ENCODE measurements at places on chromosomes 11 and 22.

- DNase-seq, result no peak
These were observed 93.8 kb upstream of the LMO1 start for GRCh38 chr11:8357505-8357888.

GRCh38 chr11:96309016-96309642 is 33.9 kb downstream of the MAML2 start:
- DNase-seq, result no peak

DNA sequence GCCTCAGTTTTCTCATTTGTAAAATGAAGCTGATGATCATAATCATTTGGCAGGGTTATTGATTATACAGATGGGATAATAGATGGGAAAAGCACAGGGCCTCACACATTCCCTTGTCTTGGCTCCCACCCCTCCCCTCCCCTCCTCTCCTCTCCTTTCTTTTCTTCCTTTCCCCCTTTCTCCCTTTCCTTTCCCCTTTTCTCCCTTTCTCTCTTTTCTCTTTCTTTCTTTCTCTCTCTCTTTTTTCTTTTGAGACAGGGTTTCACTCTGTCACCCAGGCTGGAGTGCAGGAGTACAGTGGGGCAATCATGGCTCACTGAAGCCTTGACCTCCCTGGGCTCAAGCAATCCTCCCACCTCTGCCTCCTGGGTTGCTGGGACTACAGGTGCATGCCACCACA is 161.0 kb upstream of the NARS2 start:
- DNase-seq, result no peak

DNA sequence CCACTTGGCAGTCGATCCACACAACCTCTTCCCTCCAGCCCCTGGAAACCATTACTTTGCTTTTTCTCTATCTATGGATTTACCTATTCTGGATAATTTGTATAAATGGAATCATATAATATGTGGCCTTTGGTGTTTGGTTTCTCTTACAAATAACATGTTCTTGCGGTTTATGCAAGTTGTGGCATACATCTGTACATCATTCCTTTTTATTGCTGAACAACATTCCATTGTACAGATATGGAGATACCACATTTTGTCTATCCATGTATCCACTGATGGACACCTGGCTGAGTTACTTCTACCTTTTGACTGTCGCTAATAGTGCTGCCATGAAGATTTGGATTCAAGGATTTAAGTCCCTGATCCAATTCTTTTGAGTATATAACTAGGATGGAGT is 25.1 kb downstream of the SMCO4 start:
- no peak for DNase-seq

DNA sequence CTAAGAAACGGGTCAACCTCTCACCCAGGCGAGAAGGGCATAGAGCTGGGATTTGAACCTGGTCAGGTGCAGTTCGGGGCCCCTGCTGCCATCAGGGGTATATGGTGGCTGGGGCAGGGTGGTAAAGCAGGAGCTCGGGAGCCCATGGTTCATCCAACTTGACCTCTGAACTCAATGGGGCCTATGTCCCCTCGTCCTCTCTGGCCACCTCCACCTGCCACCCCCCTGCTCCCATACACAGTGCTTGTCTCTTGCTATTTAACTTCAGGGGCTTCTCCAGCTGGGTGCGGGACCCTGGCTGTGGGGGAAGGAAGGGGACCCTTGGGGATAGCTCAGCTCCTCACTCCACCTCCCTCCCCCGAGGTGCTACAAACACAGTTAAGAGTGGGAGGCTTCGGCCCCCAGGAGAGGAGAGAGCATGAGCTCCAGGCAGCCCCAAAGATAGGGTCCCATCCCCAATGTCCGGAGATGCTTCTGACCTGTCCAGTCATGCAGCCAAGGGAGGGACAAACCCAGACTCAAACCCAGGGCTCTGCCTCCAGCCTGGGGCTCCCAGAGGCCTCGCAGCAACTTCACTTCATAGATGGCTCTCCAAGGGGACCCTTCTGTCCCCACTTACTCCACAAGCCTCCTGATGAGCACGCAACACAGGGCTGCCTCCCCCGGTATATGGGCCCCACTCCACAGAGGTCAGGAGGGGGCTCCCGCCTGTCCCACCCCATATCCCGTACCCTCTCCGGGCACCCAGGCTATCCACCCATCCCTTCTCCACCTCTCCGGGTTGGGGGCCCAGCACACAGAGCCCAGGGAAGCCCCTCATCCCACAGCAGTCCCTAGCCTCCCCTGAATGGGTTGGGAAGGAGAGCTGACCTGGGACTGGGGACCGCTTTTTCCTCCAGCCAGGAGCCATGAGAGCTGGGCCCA is 712 bp downstream of the IL2RB start:
- DNase-seq, result no peak

DNA sequence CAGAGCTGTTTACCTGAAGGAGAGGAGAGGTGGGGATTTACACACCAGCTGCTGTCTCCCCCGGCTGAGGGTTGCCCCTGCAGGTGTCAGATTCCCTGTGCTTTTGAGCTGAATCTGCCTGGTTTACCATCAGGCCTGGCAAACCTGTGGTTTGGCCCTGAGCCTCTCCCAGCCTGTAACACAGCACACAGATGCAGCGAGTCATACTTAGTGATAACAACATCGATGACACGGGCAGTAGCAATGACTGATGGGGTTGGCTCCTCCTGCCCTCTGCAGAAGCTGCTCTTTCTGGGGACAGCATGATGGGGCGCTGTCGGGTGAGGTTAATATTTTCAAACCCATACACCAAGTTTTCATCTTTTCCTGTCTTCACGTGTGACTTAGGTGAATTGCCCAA is 380.0 kb upstream of the B3GAT1 start:
- no peak for DNase-seq

GRCh38 chr11:55852141-55852540 is 13.6 kb downstream of the OR5D16 start:
- DNase-seq, result no peak

GRCh38 chr11:126521196-126521595 is 165.7 kb downstream of the ST3GAL4 start:
- DNase-seq, result no peak

- DNase-seq, result no peak
These were observed 43.3 kb upstream of the PAK1 start for GRCh38 chr11:77517226-77517625.

- no peak for DNase-seq
These were observed 212.2 kb downstream of the FAM181B start for GRCh38 chr11:82521427-82521826.

GRCh38 chr11:8828046-8828445 is 82.9 kb upstream of the AKIP1 start:
- DNase-seq, result no peak

DNA sequence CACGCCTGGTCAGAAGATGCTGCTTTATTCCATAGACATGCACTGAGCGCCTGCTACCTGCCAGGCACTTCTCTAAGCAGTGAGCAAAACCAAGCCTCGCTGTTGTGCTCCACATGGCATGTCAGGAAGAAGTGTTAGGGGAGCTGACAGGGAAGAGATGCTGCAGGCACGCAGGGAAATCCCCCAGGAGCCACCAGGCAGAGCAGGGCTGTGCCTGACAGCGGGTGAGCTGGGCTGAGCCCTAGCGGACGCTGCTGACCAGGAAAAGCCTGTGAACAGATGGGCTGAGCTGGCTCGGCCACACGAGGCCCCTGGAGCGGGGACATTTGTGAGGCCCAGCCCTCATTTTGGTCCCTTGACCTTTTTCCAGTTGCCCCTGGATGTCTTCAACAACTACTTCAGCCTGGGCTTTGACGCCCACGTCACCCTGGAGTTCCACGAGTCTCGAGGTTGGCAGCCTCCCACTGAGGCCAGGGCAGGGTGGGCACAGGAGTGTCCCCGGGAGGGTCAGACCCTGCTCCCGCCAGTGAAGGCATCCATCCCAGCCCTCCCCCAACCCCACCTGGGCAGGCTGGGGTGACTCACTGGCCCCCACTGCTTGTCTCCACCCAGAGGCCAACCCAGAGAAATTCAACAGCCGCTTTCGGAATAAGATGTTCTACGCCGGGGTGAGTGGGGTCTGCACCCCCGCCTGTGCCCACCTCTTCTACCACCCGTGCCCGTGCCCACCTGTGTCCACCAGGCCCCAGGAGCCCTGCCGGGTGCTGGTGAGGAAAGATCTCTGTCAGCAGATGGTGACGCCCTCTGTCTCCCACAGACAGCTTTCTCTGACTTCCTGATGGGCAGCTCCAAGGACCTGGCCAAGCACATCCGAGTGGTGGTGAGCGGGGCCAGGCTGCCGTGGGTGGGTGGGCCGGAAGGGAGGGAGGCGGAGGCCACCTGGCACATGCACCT is 7.4 kb upstream of the MDK start:
- no peak for DNase-seq

DNA sequence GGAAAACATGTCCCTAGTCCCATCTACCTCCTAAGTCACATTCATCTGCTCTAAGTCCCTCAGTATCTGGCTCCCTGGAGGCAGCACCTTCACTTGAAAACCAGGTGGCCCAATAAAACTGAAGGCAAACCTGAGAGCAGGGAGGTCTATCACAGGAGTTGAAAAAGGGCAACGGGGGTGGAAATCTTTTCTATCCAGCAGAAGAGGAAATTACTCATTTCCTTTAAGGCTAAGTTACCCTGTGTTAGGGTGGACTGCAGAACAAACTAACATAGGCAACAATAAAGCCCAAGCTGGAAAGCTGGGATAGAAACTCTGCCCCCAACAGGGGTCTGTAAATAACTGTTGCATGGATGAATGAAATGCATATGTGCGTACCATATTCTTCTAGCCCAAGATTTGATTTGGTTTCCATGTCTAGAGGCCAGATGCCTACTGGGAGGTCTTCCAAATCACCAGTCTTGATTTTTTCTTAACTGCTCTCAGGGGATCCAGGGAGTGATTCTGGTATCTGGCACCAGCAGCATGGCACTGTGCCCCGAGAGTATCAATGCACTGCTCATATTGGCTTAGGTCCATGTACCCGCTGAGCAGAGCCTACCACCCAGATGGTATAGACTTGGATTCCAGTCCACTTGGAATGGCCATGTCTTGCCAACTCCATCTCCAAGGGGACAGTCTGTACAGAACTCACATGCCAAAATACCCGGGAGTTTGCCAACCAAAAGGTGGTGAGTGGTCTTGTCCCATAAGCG is 350.0 kb upstream of the NCAM1 start:
- no peak for DNase-seq

- DNase-seq, result no peak
These were observed 51.8 kb upstream of the KIRREL3 start for GRCh38 chr11:127052404-127052803.

DNA sequence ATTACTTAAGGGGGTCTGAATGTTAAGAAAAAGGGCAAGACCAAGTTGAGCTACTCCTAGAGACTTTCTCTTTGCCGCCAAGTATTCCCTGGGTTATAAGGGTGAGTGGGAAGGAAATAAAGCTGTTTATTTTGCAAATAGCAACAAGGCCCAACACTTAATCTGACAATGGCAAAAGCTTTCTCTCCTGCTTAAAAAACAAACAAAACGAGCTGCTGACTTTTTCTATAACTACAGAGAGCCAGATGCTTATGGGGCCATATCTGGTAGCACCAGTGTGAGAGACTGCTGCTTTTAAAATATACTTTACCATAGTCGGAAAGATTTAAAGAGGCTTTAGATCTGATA is 2.3 kb upstream of the KDM2A start:
- no peak for DNase-seq

DNA sequence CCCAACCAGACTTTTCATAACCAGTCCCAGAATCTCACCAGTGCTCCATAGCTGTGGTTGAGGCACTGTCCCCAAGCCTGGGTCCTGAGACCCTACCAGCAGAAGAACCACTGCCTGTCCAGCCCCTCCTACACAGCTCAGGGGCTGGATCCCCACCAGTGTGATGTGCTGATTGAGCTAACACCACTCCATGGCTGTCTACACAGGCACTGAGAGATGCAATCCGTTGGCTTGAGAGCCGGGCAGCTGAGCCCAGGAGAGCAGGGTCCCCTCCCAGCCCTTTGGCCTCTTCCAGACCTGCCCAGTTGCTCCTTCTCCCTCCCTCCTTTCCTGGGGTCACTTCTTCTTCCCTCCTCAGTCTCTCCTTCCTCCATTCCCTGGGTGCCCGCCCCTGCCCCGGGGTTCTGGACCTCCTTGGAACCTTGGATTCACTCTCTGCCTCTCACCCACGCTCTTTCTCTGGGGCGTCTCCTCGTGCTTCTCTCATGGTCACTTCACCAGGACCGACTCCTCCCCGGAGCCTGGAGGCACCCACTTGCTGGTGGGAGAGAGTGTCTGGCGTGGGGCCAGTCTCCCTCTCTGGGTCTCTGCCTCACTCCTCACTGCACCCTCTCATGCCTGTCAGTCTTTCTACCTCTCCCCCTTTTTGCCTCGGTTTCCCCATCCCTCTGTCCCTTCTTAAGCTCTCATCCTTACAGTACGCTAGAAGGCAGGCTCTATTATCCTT is 706 bp upstream of the SCYL1 start:
- DNase-seq, result no peak

- DNase-seq, result no peak
These were observed 44.5 kb downstream of the SOX6 start for GRCh38 chr11:16311831-16312230.

- no peak for DNase-seq
These were observed 14.4 kb downstream of the OVCH2 start for GRCh38 chr11:7691759-7692350.

DNA sequence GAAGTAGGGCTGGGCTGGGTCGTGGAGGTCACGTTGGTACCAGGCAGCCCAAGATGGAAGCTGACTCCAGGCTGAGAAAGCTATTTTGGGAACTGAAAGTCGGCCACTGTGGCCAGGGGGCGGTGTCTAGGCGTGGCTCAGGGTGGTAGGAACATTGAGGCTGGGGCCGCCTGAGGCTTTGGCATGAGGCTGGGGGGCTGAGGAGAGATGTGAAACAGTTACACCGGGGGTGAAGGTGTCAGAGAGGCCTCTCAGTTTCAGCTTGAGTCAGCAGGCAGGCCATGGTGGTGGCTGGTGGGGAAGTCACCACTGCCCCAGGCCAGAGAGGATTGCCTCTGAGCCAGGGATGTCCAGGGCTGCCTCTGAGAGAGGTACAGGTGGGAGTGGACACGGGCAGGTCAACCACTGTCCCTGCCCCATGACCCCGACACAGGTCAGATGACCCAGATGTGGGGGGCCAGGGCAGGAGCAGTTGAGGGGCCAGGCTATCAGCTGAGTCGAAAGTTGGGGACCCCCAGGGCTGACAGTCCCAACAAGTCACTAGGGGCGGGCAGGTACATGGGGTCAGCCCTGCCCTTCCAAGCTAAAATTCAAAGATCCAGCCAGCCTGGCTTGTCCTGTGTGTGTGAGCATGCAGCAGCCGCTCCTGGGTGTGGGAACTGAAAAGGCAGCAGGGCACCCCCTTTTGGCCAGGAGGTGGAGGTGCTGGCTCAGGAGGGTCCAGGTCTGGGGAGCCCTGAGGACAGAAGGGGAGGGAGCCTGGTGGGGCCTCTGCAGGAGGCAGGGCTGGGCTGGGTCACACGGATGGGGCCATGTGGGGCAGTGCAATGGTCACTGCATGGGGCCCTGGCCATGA is 7.2 kb downstream of the KCNK7 start:
- DNase-seq, result no peak

GRCh38 chr22:43433451-43434274 is 21.8 kb downstream of the MPPED1 start:
- DNase-seq, result no peak

- no peak for DNase-seq
These were observed 34.6 kb upstream of the CRTAM start for GRCh38 chr11:122803716-122804115.

All from AG09319 (cell line).